GM04504 (cell line): ENCODE measurements at places on chromosomes 16 and 17.
A peak's percentile ranks its signal among the peaks of the same experiment; 100 is the strongest.

DNA sequence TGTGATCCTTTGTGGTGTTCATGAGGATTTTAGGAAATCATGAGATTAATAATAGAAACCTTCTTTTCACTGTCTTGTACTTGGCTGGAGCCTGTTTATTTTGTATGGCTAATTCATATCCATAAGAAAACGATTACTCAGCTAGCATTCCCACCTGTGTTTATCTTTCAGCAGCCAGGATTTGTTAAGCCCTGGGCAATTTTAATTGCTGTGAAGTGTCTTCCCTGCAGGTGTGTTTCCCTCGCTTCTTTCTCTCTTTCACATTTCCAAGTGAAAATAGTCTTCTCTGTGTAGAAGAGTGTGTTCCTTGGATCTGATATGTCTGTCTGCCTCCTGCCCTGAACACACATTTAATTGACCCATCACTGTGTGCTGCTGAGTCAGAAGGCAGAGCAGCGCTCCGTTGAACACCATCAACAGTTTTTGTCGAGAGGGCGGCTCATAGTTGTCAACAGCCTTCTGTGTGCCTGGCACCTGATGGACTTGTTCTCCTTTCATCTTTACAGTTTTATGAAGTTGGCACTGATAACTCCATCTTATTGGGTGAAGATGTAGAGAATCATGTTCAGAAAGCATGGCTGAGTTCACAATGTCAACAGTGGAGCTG lies 83.2 kb downstream of the SPECC1 start:
- DNase-seq: no peak

DNA sequence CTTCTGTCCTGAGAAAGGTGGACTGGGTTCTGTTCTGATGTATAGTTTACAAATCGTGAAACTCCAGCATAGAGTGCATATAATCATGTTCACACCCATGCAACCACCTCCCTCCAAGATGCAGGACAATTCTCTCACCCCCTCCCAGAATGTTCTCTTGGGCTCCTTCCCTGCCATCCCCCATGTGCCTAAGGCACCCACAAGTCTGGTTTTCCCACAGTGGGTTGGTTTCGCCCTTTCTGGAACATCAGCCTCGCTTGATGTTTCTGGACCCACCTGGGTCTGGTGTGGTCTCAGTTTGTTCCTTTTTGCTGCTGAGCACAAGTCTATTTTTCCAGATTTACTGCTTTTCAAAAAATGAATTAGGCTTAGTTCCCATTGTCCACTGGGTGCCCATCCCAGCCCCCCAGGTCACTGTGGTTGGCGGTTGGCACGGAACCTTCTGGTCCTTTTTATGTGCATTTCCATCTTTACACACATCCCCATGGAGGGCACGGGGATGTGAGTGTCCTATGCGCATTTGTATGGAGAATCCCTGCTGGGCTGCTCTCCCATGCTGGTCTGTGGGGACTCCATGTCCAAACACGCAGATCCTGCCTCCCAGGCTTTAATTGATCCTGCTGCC lies 19.0 kb downstream of the MAP2K3 start:
- DNase-seq: no peak

- no peak for DNase-seq
Observed at GRCh38 chr17:81294512-81295030, 536 bp downstream of the SLC38A10 start.

GRCh38 chr17:51536627-51537026 lies 276.3 kb downstream of the UTP18 start:
- no peak for DNase-seq

GRCh38 chr17:50594128-50594823 lies 33.8 kb downstream of the CACNA1G start:
- DNase-seq: no peak

GRCh38 chr16:58820411-58820810 lies 86.3 kb upstream of the GOT2 start:
- no peak for DNase-seq

- DNase-seq: no peak
Observed at GRCh38 chr17:71496552-71496951, 624.3 kb upstream of the SOX9 start.

- peak; percentile 67 for DNase-seq
Observed at GRCh38 chr17:38693700-38694329, 11.3 kb upstream of the MLLT6 start.

DNA sequence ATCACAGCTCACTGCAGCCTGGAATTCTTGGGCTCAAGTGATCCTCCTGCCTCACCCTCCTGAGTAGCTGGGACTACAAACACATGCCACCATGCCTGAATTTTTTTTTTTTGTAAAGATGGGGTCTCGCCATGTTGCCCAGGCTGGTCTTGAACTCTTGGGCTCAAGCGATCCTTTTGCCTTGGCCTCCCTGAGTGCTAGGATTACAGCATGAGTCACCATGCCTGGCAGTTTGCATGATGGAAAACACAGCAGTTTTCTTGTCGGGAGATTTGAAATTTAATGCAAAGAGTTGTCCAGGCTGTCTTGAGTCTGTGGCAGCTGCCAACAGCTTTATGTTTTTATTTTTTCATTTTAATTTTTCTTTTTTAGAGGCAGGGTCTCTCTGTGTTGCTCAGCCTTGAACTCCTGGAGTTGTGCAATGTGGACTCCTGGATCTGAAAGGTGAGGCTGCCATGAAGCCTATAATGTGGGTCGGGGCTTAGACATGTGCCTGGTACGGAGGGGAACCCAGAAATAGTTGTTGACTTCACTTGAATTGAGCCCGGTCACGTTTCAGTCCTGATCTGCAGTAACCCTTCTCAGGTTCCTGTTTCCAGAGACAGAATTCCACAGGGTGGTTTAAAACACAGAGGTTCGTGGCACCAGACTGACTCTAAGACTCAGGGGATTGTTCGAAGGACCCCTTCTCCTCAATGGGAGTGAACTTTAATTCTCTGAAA lies 18.7 kb downstream of the CD300A start:
- DNase-seq: no peak

- no peak for DNase-seq
Observed at GRCh38 chr16:64132759-64133361, 989.0 kb downstream of the CDH11 start.

DNA sequence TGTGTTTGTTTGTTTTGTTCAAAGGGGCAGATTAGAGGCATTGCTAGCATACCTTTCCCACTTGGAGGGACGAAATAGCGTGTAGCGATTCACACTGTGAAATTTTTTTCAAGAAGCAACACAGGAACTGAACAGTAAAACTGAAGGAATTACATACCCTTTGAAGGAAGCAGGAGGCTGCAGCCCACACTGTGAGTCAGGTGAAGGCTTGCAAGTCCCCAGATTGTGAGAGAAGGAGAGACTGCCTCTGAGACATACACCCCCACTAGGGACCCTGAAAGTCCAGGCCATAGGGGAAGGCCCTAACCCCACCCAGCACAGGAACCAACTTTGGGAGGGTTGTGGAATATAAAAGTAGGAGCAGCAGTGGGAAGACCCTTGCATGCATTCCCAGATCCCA lies 69.6 kb upstream of the HS3ST3A1 start:
- DNase-seq: no peak

DNA sequence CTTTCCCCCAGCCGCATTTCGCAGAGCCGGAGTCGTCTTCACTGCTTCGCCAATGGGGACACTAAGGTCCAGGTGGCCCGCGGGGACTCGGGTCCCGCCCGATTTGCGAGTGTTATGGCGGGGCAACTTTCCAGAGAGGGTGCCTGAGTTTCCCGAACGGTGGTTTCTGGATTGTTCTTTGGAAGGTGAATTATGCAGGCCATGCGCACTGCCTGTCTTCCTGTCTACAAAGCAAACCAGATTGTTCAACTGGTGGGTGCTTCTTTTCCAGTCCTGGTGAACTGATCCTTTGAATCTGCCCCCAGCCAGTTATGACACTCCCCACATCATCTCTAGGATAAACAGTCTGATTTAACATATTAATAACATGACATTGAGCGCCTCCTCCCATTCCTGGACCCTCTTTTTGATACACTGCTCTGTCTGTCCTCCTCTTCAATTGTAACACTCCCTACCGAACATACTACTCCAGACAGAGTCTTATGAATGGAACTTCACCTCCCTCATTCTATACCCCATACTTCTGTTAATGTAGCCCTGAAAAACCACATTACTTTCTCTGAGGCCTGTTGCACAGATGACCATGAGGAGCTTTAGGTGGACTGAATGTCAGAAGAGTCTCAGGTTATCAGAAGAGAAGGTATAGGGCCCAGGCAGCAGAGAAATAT lies 159.0 kb downstream of the RAB11FIP4 start:
- no peak for DNase-seq

DNA sequence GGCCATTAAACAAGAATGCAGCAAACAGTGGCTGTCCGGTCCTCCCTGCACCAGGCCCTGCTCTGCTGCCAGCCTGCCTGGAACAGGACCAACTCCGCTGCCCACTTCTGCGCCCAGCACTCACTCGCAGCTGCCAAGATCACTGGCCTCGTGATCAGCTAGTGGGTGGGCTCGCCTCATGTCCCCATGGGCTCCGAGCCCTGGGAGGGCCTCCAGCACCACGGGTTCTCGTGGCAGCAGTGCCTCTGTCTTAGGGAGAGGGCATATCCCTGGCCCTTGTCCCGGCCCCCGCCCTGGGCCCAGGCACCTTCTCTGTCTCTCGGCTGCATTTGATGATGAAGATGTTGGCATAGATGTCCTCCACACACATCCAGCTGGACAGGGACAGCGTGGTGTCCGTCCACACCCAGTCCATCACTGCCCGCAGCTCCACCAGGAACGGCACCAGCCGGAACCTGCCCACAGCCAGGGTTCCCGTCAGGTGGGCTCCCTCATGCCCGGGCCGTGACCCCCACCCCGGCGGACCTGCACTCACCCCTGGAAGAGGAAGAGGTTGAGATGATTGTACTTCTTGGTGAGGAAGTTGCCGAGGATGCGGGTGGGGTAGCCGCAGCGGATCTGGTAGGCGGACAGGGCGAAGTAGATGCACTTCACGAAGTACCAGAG lies 13.1 kb downstream of the CTU2 start:
- no peak for DNase-seq

DNA sequence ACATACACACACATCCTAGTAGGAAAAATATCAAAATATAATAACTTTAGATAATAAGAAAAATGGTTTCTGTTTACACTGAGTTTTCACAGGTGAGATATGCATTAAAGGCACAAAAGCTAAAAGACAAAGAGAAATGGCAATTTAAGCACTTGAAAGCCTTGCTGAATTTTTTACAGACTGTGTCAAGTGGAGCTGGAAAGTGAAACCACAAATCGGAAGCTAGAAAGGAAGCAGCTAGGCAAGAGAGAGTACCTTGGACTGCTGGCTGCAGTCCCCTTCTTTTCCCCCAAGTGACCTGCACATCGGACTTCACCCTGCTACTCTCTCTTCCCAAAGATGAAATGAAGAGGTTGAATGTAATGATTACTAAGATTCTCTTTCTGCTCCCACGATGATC lies 135.1 kb downstream of the CDH13 start:
- no peak for DNase-seq

DNA sequence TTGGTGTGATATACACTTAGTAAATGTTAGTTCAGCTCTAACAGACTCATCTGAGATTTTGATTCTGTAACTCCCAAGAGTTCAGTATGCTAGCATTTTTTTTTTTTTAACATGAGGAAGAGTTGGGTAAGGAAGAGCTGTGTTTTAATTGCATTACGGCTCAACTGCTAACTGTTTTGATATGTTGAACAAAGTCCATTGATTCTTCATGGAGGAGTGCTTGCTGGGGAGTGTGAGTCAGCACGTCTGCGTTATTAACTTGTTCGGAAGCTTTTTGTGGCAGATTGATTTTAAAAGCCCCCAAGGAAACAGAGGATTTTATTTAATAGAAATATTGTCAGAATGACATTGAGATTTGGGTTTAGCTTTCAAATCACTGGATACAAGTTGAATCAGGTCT lies 45.8 kb downstream of the PITPNC1 start:
- DNase-seq: no peak

DNA sequence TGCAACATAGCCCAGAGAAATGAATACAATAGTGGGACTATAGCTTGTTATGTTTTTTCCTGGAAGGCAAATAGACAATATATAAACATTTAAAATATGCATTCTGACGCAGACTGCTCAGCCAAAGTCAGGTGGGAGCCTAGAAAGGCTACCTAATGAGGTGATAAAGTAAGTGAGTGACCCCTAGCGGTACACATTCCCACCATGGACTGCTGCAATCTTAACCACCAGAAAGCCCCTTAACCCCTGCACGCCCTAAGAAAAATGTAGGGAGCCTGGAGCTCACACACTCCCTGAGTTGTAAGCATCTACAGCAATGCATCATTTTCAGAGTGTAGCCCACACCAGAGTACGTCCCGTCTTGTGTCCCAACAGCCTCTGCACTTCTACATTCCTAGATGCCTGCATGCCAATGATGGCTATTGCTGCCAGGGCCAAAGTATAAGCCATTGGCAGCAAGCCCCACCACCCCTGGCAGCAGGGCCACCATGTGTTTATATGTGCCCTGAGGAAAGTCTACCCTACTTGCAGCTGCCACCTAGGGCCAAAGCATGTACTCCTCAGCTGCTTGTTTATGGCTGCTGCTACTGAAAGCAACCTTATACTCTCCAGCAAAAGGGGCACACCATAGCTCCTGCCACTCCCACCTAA lies 127.6 kb downstream of the KIF2B start:
- no peak for DNase-seq

DNA sequence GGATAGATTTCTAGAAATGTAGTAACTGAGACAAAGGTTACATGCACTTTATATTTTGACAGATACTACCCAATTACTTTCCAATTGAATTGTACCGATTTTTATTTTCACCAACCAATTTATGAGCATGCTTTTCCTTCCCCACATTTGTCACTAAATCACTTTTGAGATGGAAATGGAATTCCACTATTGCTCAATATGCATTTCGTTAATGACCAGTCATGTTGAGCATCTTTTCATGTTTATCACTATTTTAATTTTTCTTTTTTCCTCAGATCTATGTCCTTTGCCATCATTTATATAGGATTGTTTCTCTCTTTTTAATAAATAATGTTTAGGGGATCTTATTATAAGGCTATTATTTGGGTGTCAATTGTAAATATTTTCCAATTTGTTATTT lies 102.8 kb upstream of the SMIM36 start:
- no peak for DNase-seq

DNA sequence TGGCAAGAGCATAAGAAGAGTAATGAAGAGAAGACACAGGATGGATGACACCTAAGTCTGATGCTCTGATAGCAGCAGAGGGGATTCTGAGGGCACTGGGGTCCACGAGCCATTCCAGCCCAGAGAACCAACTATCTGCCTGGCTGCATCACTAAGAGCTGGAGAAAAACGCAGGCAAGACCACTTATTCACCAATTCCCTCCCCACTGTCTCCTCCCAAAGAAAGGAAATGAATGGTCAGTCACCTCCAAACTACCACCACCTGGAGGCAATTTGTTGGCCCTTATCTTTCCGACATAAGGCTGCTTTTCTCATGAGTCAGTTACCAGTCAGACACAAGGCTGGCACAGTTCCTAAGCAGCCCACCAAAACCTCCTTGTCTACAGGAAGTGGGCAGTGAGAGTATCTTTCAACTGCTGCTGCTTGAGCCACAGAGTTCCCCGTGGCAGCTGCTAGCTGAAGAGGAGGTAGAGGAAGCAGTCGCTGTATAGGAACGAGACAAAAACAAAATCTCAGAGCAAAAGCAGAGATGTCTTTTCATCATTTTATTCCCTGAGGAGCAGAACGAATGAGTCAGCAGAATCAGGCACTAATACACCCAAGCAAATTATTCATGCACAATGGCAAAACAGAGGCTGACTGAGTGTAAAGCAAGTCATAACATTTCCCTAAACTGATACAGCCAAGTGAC lies 111.1 kb downstream of the SMG6 start:
- DNase-seq: peak; percentile 92

- DNase-seq: no peak
Observed at GRCh38 chr16:12318661-12319427, 342.3 kb downstream of the SNX29 start.
